ENCODE measurements at places on chromosomes 5 and 9.

GRCh38 chr9:130104491-130105193, 50.9 kb downstream of the GPR107 start:
- no peak for DNase-seq

DNA sequence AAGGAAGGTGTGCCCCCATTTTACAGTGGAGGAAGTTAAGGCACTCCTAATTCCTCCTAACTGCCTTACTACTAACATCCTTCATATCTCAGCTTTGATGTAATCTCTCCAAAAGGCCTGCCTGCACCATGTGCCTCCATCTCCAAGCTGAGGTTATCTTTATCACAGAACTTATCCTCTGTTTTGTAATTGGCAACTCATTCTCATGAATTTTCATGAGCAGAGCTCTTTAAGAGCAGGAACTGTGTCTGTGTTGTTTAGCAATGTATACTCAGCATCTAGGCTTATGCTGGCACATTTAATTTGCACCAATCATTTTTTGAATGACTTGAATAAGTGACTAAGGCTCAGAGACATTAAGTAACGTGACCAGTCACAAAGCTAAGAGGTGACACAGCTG, 147.9 kb upstream of the VLDLR start:
- DNase-seq = no peak

DNA sequence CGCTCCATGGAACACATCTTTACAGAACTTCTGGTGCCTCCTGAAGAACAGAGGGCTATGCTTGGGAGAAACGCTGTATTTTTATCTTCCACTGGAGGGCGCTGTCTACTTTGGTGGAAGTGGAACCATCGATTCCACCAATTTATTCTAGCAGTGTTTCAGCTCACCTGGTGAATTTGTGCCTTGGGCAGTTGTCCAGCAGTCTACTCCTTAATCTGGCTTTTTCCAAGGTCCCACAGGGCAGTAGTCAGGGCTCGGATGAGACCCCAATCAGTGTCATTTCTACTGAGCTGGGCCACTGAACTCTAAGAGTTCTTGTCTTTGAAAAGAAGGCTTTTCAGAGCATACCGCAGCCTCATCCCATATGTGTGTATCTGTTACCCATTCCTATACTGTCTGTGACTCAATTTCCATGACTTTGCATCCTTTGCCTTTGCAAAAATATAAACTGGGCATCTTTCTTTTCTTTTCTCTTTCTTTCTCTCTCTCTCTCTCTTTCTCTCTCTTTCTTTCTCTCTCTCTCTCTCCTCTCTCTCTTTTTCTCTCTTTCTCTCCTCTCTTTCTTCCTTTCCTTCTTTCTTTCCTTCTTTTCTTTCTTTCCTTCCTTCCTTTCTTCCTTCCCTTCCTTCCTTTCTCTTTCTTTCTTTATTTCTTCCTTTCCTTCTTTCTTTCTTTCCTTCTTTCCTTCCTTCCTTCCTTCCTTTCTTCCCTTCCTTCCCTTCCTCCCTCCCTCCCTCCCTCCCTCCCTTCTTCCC, 138.4 kb upstream of the ZNF618 start:
- peak; percentile 31 for DNase-seq

DNA sequence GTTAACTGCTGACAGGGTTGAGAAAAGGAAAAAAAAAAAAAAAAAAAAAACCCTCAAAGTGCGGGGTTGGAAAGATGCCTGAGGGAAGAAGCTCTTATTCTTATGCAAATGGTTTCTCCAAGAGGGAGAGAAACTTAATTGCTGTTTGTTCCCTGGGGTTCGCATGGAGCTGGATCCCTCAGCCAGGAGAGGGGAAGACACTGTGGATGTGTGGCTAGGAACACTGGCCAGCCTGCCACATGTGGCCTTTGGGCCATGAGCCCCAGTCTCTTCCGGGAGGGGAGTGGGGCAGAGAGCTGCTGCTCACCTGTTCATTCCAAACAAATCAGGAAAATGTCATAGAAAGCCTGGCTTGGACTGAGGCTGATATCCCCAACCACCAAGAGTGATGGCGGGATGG, 9.4 kb upstream of the SCGB3A2 start:
- no peak for DNase-seq

GRCh38 chr5:174339130-174339529, 293.6 kb downstream of the NSG2 start:
- no peak for DNase-seq

GRCh38 chr9:133935328-133936005, 56.7 kb downstream of the VAV2 start:
- no peak for DNase-seq

DNA sequence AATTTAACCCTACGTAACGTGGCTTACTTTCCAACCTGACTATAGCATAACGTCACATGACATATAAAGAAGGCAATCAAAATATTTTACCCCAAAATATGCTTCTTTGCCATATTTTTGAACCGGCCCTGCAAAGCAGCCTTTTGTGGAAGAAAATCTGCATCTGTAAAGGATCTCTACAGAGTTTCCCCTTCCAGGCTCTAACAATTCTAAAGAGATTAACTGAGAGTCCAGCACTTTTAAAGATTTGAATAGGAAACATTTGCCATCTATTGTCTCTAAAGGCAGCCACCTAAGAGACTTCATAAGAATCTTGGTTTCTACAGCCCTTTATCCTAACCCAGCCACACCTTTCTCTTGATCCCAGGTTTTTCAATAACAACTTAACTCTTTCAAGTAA, 22.7 kb downstream of the AP3B1 start:
- no peak for DNase-seq

DNA sequence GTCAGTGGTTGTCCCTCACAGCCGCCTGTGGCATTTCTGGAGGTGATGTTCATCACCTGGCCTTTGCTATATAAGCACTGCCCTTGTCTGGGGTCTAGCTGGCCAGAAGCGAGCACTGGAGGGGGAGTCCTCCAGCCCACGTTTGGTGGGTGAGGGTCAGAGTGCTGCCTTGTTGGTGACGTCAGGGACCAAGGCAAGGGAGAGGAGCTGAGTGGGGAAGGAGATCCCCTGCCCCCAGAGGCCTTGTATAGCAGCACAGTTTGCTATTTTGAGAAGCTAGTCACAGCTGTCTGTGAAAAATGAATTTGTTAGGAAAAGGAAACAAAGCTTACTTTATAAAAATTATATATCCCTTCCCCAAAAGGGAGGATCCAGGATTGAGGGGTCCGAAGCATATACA, 49.8 kb downstream of the SYK start:
- no peak for DNase-seq

GRCh38 chr5:51381761-51382474, 1.3 kb upstream of the ISL1 start:
- DNase-seq = peak; percentile 40

GRCh38 chr5:56759521-56760216, 55.7 kb upstream of the MAP3K1 start:
- no peak for DNase-seq

GRCh38 chr9:121328876-121329681, 41.0 kb downstream of the STOM start:
- no peak for DNase-seq

DNA sequence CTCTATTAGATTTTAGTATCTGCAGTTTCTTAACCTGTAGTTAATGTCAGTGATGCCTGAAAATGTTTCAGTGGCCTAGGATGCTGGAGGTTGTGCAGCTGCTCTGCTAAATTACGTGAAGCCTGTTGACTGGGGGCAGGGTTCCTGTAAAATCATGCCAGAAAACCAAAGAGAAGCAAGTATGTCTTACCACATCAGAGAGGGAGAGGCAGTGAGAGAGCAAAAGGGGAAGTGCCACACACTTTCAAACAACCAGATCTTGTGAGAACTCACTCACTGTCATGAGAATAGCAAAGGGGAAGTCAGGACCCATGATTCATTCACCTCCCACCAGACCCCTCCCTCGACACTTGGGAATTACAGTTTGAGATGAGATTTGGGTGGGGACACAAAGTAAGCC, 83.9 kb upstream of the CYLC2 start:
- DNase-seq = no peak

GRCh38 chr9:650362-650761, 191.1 kb upstream of the DMRT1 start:
- no peak for DNase-seq

- no peak for DNase-seq
Observed at GRCh38 chr5:171963416-171963815, 43.0 kb downstream of the FBXW11 start.

GRCh38 chr5:134273642-134274395, 47.9 kb upstream of the PPP2CA start:
- DNase-seq = peak; percentile 51

DNA sequence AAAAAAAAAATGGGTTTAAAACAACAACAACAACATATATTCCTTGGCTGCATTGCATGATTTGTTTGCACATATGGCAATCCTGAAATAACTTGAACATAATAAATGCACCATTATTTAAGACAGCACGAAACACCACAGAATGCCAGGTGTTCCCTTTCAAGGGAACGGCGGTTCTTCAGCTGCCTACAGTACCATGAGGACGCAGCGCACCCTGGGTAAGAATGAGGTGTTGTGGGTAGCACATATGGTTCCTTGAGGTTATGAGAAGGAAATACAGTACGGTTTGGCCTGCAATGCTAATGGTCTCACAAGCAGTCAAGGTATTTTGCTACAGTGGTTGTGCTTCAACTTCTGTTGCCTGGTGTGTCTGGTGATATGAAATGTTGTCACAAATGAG, 174.8 kb downstream of the SLC12A2 start:
- no peak for DNase-seq

- DNase-seq = no peak
Observed at GRCh38 chr5:119019949-119020348, 31.6 kb upstream of the DTWD2 start.

- no peak for DNase-seq
Observed at GRCh38 chr5:57368010-57368409, 114.6 kb downstream of the ACTBL2 start.

- no peak for DNase-seq
Observed at GRCh38 chr5:76742583-76742982, 26.7 kb downstream of the F2R start.

DNA sequence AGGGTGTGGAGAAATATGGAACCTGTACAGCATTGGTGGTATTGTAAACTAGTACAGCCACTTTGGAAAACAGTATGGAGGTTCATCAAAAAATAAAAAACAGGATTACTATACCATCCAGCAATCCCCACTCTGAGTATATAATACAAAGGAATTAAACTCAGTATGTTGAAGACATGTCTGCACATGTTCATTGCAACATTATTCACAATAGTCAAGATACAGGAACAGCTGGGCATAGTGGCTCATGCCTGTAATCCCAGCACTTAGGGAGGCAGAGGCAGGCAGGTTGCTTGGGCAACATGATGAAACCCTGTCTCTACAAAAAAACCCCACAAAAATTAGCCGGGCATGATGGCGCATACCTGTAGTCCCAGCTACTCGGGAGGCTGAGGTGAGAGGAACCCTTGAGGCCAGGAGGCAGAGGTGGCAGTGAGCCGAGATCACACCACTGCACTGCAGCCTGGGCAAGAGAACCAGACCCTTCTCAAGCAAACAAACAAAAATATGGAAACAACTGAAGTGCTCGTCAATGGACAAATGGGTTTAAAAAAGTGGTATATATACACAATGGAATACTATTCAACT, 63.6 kb downstream of the TMEM174 start:
- no peak for DNase-seq
